Activated T-helper 2 cell treated with anti-CD3 and anti-CD28 coated beads, Interferon-gamma antibody, Interleukin-2, Interleukin-4, amounts not matched to agents 10 μg/mL and 5 μg/mL and 100 μg/mL, durations not matched to agents 14 hours and 24 hours and 36 hours (primary cell): ENCODE measurements at places on chromosomes 5 and 9. TPM values are rescaled to one million over a fixed set of nuclear protein-coding genes. Genes with fewer than 3 reads are reported as not detected.
A peak's percentile ranks its signal among the peaks of the same experiment; 100 is the strongest.

Gene AMBP
- total RNA-seq, result not detected in 2 replicates

Gene SAPCD2
- total RNA-seq, result 26.5 and 27.1 TPM in 2 replicates

Gene GPX3
- 0.46 TPM in 1 of 2 replicates, not detected in the other for total RNA-seq

Gene KLHL3
- 1.7 and 2.3 TPM in 2 replicates for total RNA-seq

Gene NUDCD2
- 39.6 and 48.0 TPM in 2 replicates for total RNA-seq

Gene WHRN
- total RNA-seq, result 2.8 and 2.9 TPM in 2 replicates

DNA sequence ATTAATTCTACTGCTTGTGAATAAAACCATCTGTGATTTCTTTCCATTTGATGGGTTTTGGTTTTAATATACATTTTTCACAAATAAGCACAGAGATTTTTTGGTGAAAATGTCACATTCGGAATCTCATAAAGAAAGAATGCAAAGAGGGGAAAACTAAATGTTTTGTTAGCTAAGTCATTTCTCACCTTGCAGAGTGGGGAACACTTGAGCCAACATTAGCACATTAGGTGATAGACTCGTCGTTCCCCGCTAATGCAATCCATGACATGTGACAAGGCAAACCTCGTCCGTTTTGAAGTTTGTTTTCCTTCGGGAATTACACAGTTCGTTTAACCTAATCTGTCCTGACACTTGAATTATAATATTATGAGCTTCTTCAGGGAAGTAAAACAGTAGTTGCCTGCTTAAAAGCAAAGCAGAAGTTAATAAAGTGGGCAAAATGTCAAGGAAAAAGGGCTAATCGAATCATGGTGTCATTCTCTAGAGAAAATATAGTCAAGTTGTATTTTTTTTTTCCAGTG, 95.8 kb upstream of the LMX1B start:
- H3K27ac ChIP-seq, result no peak overlapping the region
- peak overlapping the region; percentile 59 for H3K4me3 ChIP-seq
- H3K36me3 ChIP-seq, result no peaks in the 10 kb centered on the region

GRCh38 chr9:115069302-115069701, 48.7 kb downstream of the TNC start:
- no peaks in the 10 kb centered on the region for H3K36me3 ChIP-seq
- no peak for DNase-seq
- H3K4me1 ChIP-seq, result no peaks in the 10 kb centered on the region
- H3K27me3 ChIP-seq, result peaks cover 9% of the 10 kb centered on the region

GRCh38 chr5:140926443-140927227, 536 bp downstream of the PCDHAC1 start:
- H3K4me3 ChIP-seq, result no peak overlapping the region
- no peak for DNase-seq
- peaks cover 15% of the 10 kb centered on the region for H3K27me3 ChIP-seq
- H3K27ac ChIP-seq, result no peak overlapping the region

GRCh38 chr5:17216176-17216973, 1.1 kb upstream of the BASP1 start:
- DNase-seq, result peak; percentile 28
- H3K4me1 ChIP-seq, result peaks cover 6% of the 10 kb centered on the region
- H3K27me3 ChIP-seq, result peaks cover 44% of the 10 kb centered on the region

DNA sequence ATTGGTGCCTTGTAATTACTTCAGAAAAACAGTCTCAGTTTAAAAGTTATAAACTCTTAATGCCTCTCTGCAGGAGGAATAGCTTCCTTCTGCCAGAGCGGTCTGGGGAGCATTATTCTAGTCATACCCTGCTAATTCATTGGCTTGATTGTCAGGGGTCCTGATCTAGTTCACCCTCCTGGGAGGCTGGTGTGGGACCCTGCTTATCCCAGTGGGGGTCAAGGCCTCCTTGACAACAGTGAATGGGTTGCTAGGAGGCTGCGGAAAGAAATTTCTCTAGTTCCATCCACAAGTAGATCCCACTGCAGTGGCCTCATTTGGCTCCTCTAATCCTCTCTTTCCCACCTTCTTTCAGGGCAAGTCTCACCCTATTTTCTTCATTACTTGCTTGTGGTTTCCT, 105.7 kb downstream of the TMC1 start:
- DNase-seq, result no peak
- H3K27ac ChIP-seq, result no peak overlapping the region
- no peaks in the 10 kb centered on the region for H3K36me3 ChIP-seq
- H3K4me1 ChIP-seq, result no peaks in the 10 kb centered on the region
- H3K27me3 ChIP-seq, result peaks cover 4% of the 10 kb centered on the region
- H3K4me3 ChIP-seq, result no peak overlapping the region

- no peaks in the 10 kb centered on the region for H3K27me3 ChIP-seq
- H3K4me3 ChIP-seq, result no peak overlapping the region
- peaks cover 9% of the 10 kb centered on the region for H3K36me3 ChIP-seq
- no peaks in the 10 kb centered on the region for H3K4me1 ChIP-seq
Measured at GRCh38 chr5:6674886-6675285, 38.3 kb upstream of the TENT4A start.

- no peak overlapping the region for H3K27ac ChIP-seq
- H3K36me3 ChIP-seq, result no peaks in the 10 kb centered on the region
- no peaks in the 10 kb centered on the region for H3K4me1 ChIP-seq
- H3K4me3 ChIP-seq, result no peak overlapping the region
- no peaks in the 10 kb centered on the region for H3K27me3 ChIP-seq
Measured at GRCh38 chr9:111237447-111237846, 92.6 kb downstream of the OR2K2 start.

DNA sequence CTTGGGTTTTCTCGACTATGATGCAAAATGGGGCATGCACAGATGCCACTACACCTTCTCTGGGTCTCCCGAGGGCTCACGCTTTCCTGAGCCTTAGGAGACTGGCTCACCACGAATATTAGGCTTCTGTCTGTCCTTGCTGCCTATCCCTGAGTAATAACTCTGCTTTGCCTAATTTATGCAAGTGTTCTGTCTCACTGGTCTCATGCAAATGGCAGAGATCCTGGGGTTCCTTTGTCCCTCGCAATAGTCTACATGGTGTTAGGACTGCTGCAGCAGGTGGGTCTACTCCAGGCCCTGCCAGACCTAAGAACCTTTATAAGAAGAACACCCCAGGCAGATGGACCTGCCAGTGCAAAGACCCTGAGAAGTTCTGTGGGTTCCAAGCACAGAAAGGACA, 72.3 kb upstream of the HRH2 start:
- H3K4me1 ChIP-seq, result no peaks in the 10 kb centered on the region
- H3K27ac ChIP-seq, result no peak overlapping the region
- no peak overlapping the region for H3K4me3 ChIP-seq
- no peak for DNase-seq

DNA sequence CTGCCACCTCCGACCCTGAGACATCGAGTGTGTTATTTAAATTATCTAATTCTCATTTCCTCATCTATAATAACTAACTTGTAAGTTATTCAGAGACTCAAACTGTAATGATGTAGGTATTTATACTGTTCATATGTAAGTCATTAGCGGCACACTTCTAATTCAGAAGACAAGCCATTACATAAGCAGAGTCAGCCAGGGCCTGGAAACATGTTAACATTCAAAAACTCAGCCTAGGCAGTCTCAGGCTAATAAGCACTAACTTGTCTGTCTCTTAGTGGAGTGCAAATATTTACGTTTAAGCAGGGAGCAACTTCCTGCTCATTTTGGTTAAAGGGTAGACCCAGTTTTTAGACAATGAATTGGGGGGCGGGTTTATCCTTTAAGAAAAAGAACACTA, 598.4 kb downstream of the ACTL7B start:
- H3K4me1 ChIP-seq, result no peaks in the 10 kb centered on the region
- no peak overlapping the region for H3K4me3 ChIP-seq
- H3K27ac ChIP-seq, result no peak overlapping the region
- H3K36me3 ChIP-seq, result no peaks in the 10 kb centered on the region
- no peak for DNase-seq

GRCh38 chr5:177477701-177478477, 4.5 kb upstream of the DBN1 start:
- H3K27me3 ChIP-seq, result peaks cover 7% of the 10 kb centered on the region
- peaks cover under 1% of the 10 kb centered on the region for H3K36me3 ChIP-seq
- no peak for DNase-seq
- no peak overlapping the region for H3K4me3 ChIP-seq
- H3K4me1 ChIP-seq, result peaks cover 40% of the 10 kb centered on the region
- H3K27ac ChIP-seq, result no peak overlapping the region

GRCh38 chr9:6764950-6765349, 7.2 kb downstream of the KDM4C start:
- H3K4me3 ChIP-seq, result no peak overlapping the region
- no peak for DNase-seq
- H3K27ac ChIP-seq, result no peak overlapping the region
- no peaks in the 10 kb centered on the region for H3K27me3 ChIP-seq
